T1000 (cell line): ENCODE measurements at places on chromosomes 12 and 14.

DNA sequence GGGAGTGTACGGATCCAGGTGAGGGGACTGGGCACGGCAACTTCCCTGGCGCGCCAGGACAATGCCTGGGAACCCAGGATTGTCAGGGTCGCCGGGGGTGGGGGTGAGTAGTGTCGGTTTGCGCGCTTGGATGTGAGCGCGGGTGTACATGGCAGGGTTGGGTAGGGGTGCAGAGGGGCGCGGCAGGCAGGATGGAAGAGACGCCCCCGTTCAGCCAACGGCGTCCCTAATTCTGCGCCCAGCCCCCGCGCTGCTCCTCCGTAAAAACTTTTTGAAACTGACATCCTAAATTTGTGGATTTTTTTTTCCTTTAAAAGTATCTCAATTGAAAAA, 3.1 kb downstream of the DIO3 start:
- no peak for DNase-seq

DNA sequence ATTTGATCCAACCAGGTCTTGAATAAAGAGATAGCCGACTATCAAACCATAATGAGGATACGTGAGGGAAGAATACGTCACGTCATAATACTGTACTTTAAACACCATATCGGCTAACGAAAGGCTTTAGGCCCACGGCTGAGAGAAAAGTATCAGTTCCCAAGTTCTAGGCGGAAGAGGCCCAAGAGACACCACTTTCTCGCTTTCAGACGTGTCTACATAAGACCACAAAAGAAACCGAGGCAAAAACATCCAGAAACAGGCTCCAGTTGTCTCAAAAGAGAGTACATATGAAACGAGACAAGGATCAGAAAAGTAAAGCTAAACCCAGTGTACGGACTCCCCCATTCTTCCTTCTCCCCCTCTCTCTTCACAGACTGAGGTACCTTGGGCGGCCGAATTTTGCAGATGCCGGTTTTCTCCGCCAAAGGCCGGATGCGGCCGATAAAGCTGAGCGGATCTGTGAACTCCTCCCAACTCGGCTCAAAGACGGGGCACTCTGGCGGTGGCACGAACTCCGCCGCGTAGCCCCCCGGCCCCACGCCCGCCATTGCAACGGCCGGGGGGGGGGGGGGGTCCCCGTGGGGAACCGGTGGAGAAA, 479 bp downstream of the KDM5A start:
- no peak for DNase-seq

DNA sequence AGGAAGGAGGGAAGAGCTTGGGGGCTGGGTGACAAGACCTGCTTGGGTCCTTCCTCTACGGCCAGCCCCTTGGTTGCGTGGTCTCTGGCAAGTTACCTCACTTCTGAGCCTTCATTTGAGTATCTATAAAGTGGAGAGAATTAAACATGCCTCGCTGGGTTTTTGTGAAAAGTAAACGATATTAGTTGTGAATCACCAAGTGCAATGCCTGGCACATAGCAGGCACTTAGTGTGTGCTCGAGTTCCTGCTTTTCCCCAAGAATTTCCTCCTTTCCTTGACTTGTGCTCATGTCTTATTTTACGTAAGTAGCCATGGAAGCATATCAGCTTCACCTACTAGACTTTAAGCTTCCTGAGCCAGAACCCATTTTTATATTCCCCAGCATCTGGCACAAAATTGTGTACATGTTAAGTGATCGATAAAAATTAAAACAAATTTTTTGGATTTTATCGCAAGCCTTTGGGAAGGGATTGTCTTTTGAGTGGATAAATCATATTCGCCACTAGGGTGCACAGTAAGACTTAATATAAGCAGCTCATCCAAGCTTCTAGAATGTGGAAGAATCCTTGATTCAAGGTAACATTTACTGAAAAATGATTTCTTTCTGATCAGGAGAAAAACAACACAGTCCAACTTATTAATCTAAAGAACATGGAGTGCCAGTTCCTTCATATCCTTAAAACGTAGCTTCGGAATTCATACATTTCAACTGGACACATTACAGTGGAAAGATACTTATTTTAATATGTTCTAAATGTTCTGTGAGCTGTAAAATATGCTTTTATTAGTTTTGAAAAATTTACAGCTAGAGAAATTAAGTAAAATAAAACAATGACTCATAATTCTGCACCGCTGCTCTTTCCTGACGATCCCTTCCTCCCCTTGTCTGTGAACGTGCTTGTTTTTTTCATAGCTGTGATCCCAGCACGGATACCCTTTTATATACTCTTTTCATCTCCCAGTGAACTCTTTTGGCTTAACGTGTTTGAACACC, 62.0 kb downstream of the SLC25A47 start:
- no peak for DNase-seq

- no peak for DNase-seq
These were observed 15.7 kb upstream of the STON2 start for GRCh38 chr14:81415781-81416180.

GRCh38 chr14:51701951-51702350, 50.2 kb downstream of the FRMD6 start:
- DNase-seq: no peak

DNA sequence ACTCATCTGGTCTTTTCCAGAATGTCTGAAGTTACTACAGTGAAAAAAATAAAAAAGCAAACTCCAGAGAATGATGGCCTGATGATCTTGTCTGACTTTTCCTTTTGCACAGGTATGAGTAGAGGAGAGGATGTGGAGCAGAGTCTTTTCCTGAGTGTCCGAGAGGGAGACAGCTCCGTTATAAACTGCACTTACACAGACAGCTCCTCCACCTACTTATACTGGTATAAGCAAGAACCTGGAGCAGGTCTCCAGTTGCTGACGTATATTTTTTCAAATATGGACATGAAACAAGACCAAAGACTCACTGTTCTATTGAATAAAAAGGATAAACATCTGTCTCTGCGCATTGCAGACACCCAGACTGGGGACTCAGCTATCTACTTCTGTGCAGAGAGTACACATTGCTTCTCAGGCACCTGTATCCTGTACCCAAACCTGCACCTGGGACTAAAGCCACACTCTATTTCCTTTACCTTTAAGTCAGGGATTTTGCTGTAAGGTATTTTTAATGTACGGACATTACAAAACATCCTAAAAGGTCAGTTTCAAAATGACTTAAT, 75.8 kb upstream of the OR4E1 start:
- DNase-seq: no peak

DNA sequence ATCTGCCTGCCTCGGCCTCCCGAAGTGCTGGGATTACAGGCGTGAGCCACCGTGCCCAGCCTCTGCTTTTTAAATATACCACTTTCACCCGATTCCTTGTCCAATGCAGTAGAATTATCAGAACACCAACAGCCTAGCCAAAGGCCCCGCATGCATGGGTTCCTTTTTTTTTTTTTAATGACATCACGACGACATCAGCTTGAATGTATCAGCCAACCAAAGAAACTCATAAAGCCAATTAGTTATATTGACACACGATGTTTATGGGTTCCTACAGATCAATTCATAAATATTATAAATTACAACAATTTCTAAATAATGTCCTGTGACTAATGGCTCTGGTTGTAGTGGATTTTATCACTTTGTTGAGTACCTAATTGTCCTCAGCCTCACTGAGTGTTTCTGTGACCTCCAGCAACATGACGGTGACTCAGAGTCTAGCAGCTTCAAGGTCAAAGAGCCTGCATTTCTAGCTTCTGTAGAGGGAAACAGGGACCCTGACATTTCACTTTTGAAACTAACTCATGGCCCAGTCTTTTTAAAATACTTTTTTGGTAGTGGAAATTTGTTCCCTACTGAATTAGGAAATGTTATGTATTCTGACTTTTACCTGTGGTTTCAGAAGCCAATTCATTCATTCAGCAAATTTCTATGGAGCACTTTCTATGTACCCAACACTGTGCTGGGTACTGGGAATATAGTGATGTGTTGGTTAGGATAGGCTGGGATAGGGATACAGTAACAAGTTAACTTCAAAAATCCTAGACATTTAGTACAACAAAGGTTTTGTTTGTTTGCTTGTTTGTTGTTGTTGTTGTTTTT, 144.1 kb downstream of the SUDS3 start:
- no peak for DNase-seq
